ENCODE measurements at places on chromosomes 6 and 20.

DNA sequence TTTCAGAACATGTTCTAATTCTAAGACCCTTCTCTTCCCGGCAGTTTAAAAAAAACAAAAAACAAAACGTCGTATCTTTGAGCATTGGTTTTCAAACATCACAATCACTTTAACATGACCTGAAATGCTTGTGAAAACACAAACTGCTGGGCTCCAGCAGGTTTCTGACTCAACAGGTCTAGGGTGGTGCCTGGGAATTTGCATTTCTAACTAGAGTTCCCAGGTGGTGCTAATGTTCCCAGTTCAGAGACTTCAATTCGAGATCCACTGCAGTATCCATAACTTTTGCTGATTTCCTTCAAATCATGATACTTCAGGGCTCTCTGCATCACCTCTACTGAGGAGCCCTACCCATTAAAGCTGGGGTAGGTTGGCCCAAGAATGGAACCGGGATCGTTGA is 850 bp upstream of the SMPDL3A start:
- DNase-seq, result no peak

DNA sequence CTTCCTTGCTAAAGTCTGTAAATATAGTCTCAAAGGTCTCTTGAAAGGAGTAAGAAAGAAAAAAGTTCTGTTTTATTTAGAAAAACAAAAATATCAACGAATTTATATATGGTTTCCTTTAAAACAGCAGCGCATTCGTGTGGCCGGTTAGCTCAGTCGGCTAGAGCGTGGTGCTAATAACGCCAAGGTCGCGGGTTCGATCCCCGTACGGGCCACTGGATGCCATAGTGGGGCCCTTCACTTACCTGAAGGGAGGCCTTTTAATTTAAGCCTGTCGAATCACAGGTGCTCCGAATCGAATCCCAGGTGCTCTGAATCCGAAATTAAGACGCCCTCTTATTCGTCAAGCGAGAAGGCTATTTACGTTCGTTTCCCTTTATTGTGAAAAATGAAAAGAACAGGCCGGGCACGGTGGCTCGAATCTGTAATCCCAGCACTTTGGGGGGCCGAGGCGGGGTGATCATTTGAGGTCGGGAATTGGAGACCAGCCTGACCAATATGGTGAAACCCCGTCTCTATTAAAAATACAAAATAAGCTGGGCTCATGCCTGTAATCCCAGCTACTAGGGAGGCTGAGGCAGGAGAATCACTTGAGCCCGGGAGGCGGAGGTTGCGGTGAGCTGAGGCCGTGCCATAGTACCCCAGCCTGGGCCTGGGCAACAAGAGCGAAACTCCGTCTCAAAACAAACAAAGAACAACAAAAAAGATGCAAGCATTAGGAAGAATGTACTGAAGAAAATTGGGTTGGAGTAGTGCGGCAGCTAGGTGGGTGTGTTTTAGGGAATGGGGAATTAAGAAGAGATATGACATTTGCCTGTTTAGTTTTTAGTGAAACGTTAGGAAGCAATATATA is 195.8 kb upstream of the ZNF184 start:
- DNase-seq, result no peak

- DNase-seq, result no peak
These were observed 1.4 kb downstream of the AKIRIN2 start for GRCh38 chr6:87700397-87701343.

GRCh38 chr6:154572556-154572955 is 62.1 kb upstream of the CNKSR3 start:
- no peak for DNase-seq

GRCh38 chr6:157595768-157596167 is 214.8 kb downstream of the ZDHHC14 start:
- DNase-seq, result no peak

- DNase-seq, result no peak
These were observed 131.2 kb upstream of the SPACA1 start for GRCh38 chr6:87916446-87916845.

GRCh38 chr6:19999319-20000191 is 162.4 kb downstream of the ID4 start:
- DNase-seq, result no peak

DNA sequence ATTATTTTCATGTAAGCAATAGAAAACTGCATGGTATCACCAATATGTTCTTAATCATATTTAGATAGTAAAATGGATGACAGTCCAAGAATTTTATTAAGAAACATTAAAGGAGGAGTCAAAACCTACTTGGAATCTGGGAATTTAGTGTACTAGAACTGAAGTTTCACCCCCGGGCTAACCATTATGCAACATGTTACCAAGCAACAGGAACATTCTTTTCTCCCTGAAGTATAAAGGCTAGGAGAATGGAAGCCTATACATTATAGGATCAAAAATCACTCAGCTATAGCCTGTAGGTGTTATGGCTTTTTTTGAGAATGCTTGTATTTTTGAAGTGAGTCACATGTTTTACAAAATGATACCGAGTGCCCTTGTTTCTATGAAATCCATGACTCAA is 538.3 kb downstream of the GRIK2 start:
- DNase-seq, result no peak

DNA sequence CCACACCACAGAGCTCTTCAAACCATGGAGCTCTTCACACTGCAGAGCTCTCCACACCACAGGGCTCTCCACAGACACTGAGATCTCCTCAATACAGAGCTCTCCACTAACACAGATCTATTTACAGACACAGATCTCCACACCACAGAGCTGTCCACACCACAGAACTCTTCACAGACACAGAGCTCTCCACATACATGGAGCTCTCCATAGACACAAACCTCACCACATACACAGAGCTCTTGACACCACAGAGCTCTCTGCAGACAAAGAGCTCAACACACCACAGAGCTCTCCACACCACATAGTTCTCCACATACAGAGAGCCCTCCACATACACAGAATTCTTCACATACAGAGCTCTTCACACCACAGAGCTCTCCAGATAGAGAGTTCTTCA is 53.0 kb downstream of the ERMARD start:
- no peak for DNase-seq

- DNase-seq, result no peak
These were observed 19.1 kb upstream of the HLA-DQB1 start for GRCh38 chr6:32685603-32686002.

DNA sequence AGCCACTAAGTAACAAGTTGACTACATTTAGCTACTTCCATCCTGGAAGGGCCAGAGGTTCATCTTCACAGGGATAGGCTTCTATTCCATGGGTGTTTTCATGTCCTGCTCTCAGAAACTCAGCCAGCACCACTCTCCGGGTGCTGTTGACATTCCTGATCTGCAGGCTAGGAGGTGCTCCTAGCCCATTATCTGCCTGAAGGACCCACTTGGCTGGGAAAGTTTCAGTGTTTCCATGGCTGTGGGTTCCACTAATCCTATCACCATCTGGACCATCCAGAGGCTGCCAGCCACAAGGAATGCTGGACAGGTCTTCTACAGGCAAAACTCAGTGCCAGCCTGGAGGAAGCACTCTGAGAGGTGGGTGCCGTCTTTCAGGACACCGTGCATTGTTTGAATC is 45.2 kb downstream of the HLA-G start:
- no peak for DNase-seq

DNA sequence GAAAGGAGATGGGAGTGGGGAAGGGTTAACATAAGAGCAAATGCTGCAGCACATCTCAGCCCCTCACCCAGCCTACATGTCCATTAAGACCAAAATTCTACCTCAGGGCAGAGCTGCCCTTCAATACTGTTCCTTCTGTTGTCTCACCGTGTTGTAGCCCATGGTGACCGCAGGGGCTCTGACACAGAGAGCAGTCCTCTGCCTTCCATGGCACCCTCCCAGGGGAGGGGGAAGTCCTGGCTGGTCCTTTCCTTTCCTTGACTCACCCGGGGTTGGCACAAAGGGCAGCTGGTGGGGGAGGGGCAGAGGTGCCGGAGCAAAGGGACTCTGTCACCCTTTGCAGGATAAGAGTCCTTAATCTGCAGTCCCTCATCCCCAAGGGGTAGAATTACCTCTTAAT is 15.2 kb downstream of the NKX2-2 start:
- no peak for DNase-seq

DNA sequence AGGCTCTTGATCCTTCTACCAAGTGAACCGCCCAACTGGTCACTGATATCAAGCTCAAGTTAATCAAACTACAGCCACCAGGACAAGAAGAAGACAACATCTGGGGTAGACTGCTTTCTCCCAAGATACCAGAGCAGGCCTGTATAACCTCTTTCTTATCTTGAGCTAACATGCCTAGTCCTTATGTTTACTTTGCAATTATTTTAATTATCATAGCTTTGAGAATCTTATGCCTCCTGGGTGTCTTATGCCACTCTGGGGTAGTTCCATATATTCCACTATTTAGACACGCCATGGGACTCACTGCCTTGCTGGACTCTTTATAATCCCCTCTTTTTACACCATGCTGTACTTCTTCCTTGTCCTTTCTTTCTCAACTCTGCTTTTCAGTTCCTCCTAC is 41.5 kb upstream of the ECI2 start:
- DNase-seq, result no peak

- peak; percentile 51 for DNase-seq
These were observed 68.0 kb upstream of the KCNQ5 start for GRCh38 chr6:72553531-72554511.

DNA sequence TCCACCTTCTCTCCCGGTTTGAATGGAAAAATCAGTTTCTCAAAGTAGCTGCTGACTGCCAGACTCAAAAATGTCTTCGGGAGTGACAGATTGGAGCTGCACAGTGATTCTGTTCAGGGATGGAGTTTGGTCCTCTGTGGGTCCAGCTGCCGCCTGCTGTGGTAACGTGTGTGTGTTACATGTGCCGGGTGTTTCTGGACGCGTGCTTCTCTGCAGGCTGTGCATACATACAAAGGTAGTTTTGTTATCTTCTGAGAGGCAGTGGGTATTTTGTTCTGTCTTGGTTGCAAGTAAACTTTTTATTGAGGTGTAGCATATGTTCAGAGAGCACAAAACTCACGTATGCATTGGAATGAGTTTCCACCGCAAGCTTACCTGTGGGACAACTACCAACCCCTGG is 41.3 kb upstream of the NAA20 start:
- DNase-seq, result no peak

DNA sequence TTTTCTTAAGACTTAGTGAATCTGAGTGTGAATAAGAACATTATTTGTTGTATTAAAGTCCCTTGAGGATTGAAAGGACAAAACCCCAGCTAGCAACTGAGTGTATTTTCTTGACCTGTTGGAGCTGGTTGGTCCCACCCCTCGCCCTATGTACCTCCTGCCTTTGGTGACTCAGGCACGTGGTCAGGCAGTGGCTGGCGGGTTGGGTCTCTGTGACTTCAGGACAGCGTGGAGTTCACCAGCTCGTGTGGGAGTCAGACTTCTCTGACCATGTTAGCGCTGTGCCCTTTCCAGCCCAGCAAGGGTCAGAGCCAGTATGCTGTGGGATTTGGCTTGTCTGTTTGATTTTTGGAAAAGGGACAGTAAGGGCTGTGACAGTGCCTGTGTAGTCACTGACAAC is 93.7 kb downstream of the SSR1 start:
- no peak for DNase-seq

DNA sequence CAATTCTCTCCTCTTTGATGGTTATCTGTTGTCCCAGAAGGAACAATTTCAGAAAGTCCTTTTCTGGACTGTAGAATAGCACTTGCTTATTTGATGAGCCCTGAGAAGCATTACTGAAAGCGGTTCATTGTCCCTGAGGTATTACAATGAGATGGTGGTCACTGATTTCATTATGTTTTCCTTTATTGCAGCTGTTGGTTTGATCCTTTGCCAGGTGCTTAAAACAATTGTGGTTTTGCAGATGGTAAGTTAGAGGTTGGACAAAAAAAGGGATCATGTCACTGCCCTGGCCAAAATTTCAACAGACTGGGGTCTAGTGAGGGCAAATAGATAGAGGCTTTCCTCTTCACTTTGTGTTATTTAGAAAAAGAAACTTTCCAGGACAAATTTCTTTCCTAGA is 61.9 kb downstream of the ESR1 start:
- no peak for DNase-seq

DNA sequence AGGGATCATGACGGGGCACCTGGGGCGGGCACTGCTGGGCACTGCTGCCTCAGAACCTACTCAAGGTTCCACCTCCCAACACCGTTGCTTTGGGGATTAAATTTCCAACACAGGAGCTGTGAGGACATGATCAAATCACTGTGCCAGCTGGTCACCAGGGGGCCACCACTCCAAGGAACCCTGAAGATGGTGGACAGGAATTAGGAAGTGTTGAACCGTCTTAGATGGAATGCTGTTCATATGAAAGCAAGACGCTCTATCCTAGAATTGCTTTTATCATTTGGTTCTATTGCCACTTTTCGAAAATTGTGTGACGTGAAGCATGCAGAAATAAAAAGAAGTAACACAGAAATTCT is 140.3 kb downstream of the DLL1 start:
- no peak for DNase-seq

GRCh38 chr6:11600251-11600650 is 62.7 kb downstream of the TMEM170B start:
- DNase-seq, result no peak

DNA sequence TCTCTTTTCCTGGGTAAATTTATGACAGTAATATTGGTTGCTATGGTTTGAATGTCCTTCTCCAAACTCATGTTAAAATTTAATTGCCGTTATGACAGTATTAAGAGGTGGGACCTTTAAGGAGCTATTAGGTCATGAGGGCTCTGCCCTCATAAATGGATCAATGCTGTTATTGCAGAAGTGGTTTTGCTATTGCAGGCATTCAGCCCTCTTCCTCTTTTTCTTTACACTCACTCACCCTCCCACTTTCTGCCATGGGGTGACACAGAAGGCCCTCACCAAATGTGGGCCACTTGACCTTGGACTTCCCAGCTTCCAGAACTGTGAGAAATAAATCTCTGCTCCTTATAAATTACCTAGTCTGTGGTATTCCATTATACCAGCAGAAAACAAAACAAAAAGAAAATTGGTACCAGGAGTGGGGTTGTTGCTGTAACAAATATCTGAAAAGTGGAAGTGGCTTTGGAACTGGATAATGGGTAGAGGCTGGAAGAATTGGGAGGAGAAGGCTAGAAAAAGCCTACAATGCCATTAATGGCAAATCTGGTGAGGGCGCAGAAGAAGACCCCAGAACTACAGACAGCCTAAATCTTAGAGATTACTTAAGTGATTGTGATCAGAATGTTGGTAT is 24.8 kb upstream of the IGF2R start:
- no peak for DNase-seq

DNA sequence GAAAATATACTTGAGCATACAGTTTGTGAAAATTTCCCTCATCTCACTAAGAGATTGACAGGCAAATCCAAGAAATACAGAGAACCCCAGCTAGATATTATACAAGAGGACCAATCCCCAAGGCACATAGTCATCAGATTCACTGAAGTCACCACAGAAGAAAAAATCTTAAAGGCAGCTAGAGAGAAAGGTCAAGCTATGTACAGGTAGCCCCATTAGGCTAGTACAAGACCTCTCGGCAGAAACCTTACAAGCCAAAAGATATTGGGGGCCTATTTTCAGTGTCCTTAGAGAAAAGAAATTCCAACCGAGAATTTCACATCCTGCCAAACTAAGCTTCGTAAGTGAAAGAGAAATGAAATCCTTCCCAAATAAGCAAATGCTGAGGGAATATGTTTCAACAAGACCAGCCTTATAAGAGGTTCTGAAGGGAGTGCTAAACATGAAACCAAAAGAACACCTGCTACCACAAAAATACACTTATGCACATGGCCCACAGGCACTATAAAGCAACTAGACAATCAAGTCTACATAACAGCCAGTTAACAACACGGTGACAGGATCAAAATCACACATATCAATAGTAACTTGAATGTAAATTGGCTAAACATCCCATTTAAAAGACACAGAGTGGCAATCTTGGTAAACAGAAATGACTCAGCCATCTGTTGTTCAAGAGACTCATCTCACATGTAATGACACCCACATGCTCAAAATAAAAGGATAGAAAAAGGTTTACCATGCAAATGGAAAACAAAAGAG is 96.3 kb downstream of the FHL5 start:
- no peak for DNase-seq

Data from retinal pigment epithelial cell (primary cell).